ENCODE measurements at places on chromosomes 13 and 19.

GRCh38 chr13:28611654-28612131 is 47.2 kb upstream of the POMP start:
- DNase-seq = no peak

DNA sequence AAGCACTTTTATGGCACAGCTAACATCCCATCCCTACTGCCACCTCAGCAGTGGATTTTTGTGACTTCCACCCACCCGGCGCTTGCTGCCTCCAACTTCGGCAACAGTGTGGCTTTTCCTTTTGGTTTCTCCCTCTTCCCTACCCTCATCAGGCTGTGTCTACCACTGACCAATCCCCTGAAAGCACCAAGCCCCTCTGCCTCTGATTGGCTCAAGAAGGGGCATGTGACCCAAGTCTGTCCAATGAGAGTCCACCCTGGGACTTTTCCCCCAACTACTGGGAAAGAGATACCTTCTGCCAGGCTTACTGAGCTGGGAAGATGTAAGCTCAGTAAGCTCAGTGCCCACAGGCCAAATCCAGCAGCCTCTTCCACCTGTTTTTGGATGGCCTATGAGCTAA is 5.8 kb downstream of the SMIM7 start:
- DNase-seq = no peak

DNA sequence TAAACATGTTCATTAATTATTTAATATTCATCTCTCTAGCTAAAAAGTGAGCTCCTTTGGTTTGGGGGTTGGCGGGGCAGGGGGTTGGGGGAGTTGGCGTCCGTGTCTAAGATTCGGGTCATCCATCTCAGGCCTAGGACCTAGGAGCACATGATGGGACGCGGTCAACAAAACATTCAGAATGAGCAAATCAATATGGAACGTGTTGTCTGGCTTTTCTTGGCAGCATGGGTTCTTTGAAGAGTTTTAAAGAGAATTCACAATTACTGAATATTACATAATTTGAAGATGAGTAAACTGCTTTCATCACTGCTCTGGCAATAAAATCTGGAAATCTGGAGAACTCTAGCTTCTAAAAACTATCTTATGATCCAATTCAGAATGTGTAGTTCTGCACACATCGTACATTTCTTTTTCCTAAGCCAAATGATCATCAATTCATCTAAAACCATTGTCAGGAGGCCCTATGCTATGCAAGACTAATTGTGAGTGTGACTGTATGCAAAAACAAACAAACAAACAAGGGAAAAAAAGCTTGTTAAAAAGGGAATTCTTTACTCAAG is 5.4 kb upstream of the ARGLU1 start:
- DNase-seq = no peak

GRCh38 chr13:40433577-40433976 is 232.9 kb downstream of the FOXO1 start:
- peak; percentile 13 for DNase-seq

- no peak for DNase-seq
These were observed 904.6 kb upstream of the ATXN8OS start for GRCh38 chr13:69202996-69203395.

DNA sequence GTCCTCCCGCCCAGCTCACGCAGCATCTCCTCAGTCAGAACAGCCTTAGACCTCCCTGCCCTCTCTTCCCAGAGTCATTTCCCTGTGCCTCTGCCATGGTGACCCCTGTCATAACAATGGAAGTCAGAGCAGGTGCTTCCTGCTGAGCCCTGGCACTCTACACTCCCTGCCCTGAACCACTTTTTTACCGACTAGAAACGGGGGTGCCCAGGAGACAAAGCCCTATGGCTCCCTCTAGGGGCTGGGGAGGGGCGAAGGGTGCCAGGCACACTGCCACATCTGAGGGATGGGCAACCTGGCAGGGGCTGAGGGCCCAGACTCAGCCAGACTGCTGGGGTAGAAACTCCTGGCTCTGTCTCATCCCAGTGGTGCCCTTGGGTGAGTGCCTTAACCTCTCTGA is 16.4 kb downstream of the ZNF574 start:
- no peak for DNase-seq

DNA sequence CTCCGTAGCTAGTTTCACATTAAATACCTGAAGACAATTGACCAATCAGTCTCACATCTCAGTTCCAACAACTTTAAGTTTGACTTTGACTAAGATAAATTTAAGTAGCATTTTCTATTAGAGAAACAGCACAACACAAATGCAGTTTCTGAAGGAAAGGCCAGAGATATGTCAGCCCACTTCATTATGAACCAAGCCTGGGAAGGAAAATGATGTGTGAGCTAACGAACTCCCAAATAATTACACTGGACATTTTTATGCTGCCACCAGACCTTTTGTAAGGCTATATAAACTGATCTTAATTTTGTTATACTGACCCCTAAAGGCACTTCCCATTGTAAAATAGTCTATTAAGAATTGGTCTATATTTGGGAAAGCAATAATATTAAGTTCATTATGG is 57.9 kb upstream of the DACH1 start:
- no peak for DNase-seq

- no peak for DNase-seq
These were observed 295.8 kb downstream of the FOXO1 start for GRCh38 chr13:40370661-40371060.

- no peak for DNase-seq
These were observed 240.2 kb downstream of the LHFPL6 start for GRCh38 chr13:39362652-39363381.

DNA sequence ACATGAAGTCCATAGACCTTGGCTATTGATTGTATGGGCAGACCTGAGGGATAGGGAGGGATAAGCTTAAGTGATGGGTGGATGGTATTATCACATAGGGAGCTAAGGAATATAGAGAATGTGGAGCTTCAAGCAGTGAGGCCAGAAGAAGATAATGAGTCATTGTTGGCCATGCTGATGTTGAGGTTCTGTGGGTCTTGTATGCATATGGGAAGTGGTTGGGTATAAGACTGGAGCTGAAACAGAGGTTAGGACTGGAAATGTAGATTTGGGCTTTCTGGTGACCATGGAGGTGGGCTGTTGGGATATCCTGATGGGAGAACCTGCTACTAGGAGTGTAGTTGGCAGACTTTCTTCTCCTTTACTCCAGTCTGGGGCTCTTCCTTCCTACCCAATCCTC is 73.7 kb upstream of the TSC22D1 start:
- no peak for DNase-seq

DNA sequence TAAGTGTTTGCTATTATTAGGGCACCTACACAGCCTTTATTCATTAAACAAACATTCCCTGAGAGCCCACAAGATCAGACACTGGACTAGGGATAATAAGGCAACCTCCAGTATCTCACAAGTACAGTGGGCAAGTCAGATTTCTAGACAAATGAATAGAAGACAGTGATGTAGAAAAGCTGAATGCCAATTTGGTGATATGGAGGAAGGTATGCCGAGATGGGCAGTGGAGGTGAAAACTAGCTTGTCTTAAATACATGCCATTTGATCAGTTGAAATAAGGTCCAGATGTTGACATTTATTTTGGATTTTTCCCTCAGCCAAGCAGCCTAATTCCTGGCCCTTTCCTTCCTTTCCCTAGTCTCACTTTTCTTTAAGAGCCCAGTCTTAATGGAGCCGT is 130.3 kb downstream of the RXFP2 start:
- DNase-seq = no peak

GRCh38 chr13:69947582-69947981 is 160.0 kb upstream of the ATXN8OS start:
- DNase-seq = no peak

DNA sequence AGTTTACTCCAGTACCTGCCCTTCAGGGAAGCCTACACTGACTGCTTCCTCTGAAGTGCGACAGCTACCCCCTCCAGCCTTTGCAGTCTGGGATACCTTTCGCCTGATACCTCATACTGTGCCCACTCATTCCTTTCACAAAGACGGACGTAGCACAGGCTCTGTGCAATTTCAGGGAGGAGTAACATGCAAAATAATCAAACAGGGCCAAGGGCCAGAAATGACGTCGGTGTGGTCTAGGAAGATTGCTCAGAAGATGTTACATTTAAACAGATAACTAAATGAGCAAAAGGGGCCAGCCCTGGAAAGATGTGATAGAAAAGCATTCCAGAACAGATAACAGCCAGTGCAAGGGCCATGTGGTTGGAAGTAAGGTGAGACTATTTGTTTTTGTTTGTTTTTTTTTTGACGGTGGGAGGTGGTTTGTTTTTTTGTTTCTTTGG is 6.6 kb upstream of the DDX39A start:
- no peak for DNase-seq

All from activated T-helper 9 cell treated with anti-CD3 and anti-CD28 coated beads, Interleukin-2, amount 50 U/mL, for 16 hours (primary cell).